ENCODE measurements at places on chromosomes 4 and X.

DNA sequence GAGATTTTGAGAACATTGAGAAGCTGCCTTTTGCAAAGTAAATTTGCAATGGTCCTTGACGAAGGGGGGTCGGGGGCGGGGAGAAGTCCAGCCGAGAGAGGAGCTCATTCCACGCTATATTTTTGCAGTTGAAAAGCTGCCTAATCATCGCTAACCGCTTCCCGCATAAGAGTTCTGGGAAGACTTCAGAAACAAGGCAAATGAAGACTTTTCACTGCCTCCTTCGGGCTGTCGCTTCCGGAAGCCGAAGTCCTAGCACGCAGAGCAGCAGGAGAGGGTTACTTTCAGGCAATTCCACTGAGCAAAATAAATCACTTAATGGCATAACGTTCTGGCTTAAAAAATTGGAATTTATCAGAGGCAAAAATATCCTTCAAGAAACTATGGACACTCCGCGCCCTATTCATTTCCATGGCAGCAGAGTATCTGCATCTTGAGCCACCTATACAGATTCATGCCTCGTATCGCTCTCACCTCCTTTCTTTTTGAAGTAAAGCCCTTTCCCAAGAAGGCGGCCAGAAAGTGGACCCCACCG is 2.6 kb upstream of the LRAT start:
- no peak for DNase-seq

- no peak for DNase-seq
Measured at GRCh38 chr4:128228845-128229795, 58.5 kb downstream of the PGRMC2 start.

DNA sequence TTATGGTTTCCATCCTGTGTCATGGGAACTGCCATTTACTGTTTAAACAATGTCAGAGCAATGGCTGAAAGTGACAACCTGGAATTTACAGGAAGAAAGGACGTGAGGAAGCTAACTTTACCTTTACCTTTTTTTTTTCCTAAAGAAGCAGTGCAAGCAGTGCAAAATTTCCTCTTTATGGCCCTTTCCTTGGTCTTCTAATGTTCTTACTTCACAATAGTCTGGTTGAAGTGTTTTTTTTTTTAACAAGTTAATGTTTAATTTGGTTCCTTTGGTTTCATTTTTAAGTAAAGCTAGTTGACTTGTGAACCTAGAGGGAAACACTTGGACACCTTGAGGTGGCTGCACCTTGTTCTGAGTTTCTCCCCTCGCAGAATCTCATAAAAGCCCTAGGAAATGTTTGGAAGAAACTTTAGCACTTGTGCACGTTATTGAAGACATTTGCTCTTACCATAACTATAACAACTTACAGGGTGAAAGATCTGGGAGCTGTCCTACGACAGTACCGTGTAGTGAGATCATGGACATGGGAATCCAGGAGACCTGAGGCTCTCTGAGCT is 1.8 kb downstream of the SGMS2 start:
- no peak for DNase-seq

DNA sequence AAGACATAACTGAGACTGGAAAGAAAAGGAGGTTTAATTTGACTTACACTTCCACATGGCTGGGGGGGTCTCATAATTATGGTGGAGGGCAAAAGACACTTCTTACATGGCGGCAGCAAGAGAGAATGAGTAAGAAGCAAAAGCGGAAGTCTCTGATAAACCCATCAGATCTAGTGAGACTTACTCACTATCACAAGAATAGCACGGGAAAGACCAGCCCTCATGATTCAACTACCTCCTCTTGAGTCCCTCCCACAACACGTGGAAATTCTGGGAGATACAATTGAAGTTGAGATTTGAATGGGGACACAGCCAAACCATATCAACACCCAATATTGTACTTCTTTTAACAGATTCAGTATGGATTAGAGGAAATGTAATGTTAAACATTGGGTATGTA is 646.6 kb downstream of the ANKRD50 start:
- DNase-seq, result no peak

DNA sequence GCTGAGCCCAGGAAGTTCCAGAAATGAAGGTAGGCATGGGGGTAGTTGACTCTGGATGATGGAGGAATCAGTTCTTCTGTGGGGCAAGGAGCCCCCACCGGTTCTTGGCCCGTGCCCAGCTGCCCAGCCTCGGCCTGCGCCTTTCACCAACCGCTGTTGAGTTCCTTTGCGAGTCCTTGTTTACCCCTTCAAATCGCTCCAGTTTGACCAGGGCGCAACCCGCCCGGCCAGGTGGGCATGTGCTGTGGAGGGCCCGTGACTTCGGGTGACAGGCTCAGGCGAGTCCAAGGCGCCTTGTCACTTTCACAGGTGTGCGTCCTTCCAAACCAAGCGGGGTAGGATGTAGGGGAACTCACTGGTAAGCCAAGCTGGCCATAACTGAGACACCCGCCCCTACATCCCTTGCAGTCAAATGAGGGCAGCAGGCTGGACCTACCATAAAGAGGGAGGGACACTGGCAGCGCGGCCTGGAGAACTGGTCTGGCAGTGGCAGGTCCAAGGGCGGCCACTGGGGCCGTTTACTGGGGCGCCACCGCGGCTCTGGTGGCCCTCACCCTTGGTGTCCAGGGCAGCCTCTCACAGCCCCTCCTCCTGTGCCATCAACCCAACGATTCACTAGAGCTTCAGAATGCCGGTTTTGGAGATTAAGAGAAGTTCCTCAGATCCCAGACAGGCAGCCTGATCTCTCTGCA is 160.3 kb upstream of the ZIC3 start:
- DNase-seq, result no peak

DNA sequence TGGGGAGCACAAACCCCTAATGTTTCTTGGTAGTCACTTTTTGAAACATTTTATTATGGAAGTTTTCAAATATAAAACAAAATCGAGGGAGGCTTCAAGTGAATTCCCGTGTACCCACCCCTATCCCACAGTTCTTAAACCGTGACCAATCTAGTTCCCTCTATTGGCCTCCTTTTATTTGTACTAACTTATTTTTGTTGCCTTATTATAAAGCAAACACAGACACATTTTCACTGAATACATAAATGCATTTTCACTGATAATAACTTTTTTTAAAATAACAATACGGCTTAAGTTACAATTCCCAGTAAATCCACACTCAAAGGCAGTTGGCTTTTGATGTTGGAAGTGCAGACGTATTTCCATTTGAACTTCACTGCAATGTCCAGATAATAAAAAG is 9.3 kb downstream of the HMX1 start:
- no peak for DNase-seq

DNA sequence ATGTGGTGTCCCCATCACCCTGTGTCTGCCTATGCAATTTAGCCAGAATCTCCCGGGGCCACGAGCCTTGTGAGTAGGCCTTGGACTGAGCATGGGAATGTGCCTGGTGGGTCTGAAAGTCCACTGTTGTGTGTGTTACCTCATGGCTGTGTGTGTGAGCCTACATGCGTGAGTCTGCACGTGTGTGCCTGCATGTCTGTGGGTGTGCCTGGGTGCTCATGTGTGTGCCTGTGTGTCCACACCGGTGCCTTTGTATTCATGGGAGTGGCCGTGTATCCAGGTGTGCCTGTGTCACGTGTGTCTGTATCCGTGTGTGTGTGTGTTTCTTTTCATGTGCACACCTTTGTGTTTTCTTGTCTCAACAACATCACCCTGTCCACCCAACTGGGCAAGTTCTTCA is 14.2 kb downstream of the ATP5ME start:
- no peak for DNase-seq

GRCh38 chr4:184361443-184361842 is 112.9 kb downstream of the IRF2 start:
- DNase-seq, result no peak

- no peak for DNase-seq
Measured at GRCh38 chrX:13373431-13374187, 53.8 kb upstream of the ATXN3L start.

- DNase-seq, result no peak
Measured at GRCh38 chrX:134670134-134670924, 12.1 kb upstream of the PLAC1 start.

- DNase-seq, result no peak
Measured at GRCh38 chr4:145482209-145483037, 770 bp downstream of the SMAD1 start.

DNA sequence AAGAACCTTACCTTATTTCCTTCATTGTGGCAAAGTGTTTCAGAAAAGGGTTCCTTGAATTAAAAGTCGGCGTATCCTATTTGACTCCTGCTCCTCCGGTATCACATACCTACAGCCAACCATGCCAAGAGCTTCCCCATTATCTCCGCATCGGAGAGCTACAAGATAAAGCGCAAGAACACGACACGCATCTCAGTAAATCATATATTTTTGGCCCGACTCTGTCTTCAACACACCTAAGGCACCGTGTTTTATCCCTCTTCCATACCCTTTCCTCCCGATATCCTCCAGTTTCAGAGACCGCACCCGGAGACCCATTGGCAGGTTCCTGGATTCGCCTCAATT is 497 bp upstream of the THAP9 start:
- no peak for DNase-seq

GRCh38 chrX:5733501-5733900 is 495.2 kb downstream of the NLGN4X start:
- no peak for DNase-seq

DNA sequence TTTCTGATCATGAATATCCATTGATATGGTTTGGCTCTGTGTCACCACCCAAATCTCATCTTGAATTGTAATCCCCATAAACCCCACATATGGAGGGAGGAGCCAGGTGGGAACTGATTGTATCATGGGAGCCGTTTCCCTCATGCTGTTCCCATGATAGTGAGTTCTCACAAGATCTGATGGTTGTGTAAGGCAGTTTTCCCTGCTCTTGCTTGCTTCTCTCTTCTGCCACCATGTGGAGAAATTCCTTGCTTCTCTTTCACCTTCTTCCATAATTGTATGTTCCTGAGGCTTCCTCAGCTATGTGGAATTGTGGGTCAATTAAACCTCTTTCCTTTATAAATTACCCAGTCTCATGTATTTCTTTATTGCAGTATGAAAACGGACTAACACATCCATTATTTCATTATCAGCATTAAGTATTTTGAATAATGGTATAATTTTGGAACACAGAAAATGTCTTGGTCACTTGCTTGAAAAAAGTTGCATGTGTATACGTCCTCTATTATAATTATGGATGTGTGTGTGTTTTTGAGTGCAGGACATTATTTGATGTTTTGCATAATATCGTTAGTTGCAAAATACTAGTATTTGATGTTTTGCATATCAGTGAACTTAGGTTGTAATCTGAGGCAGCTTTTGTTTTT is 334.6 kb downstream of the PCDH10 start:
- DNase-seq, result no peak

DNA sequence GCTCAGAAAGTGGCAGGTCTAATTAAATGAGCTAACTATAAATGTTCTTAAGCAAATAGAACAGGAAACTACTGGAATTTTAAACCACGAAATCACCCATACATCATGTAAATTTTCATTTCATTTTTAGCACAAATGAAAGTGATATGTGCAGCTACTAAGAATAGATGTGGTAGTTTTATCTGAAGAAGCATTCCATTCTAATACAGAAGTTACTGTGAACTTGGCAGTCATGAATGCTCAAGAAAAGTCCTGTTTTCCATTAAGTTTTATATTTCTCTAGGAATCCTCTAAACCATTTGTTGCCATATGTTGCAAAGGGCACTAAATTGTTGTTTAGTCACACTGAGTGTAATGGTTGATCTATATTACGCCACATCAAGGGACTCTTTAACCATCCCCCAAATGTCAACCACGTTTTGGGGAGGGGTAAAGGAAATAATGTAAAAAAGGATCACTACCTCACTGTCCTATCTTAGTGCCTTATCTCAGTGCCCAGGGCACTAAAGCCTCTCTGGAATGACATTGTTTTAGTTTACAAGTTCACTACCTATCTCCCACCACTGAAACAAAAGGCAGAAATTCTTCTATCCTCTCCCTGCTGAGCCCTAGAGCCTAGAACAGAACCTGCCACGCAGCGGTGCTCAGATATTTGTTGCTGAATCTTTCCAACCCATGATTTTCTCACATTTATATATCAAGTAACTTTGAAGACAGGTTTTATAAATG is 118.0 kb downstream of the SHISA3 start:
- DNase-seq, result no peak

DNA sequence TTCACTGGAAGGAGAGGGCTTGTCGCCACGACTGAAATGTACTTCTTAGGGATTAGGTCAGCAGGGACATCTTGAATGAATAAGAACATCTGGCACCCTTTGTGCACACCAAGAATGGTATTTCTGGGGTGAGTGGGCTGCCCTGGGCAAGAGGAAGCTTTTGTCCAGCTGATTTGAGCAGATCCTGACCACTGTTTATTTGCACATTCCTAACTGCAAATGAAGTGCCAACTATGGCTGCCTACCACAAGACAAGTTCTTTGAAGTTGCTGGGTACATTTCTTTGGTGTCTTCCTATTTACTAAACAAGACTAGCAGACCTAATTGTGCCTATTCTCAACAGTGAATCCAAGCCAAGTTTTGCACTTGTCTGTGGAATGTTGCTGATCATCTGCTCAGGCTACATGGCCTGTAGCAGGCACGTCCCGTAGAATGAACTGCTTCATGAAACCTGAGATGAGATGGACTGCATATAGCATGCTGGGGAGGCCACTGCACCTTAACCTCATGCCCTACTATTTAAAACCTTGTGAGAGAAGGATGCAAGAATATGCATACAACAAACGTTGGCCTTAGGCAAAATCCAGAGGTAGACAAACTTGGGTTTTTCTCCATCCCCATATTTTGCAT is 45.0 kb downstream of the PIR start:
- DNase-seq, result no peak

DNA sequence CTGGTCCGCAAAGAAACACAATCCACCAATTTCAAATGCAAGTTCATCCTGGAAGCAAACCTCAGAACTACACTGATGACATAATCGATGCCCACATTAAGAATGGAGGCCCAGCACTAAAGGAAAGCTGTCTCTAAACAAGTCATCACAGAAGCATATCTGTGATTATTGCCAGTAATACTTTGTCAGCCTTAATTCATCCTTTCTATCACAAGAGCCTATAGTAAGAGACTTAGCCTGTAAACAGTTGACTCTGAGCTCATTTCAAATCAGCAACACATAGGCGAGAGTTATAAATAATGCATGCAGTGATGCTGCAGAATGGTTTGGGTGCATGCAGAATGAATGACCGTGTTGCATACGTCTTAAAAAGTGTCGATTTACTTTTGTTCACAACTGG is 105.9 kb upstream of the ZFP42 start:
- no peak for DNase-seq

DNA sequence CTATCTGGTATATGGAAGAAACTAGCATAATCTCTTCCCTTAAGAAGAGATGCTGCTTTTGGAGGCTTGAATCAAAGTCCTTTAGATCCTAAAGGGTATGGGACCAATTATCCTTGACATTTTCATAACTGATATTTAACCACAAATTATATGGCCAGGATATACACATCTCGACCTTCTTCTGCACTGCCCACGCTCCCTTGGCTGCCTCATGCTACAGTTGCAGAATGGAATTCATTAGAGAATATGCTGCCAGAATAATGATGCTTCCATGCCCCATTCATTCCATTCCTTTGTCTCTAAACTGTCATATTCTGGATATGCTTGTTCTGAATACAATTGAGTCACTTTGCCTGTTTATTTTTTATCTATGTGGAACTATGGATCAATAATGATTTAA is 157.1 kb upstream of the PACRGL start:
- no peak for DNase-seq

Measured in D721Med (cell line).